ENCODE measurements at places on chromosomes 6 and 20.

DNA sequence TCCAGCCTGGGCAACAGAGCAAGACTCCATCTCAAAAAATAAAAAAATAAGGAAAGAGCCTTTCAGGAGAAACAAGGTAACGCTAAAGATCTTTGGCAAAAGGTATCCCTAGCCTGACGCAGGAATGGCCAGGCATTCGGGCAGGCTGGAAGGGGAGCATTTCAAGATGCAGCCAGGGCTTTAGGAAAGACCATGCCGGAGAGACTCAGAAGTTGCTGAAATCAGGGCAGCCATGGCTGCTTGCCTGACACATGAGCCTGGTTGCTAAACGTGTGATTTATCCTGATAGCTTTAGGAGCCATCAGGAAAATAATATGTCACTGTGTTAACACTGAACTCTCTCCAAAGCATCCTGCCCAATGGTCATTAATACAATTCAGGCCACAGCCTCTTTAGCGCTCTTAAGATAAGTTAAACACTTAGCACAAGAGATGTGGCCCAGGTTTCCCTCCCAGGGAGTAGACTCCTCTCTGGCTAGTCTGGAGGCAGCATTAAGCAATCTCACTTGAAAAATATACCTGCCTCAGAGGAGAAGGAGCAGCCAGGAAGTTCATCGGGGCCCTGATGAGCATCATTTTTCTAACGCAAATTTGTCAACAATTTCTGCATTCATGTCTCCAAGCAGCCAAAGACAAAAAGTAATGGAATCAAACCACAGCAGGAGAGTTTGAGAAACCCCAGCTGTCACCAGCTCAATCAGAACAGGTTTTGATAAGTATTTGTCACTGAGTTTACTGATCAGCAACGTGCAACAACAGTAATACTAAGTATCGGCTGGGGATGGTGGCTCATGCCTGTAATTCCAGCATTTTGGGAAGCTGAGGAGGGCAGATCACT lies 200.0 kb downstream of the ZMYND8 start:
- DNase-seq: no peak

- no peak for DNase-seq
Observed at GRCh38 chr6:54248994-54249393, 59.2 kb upstream of the TINAG start.

- DNase-seq: no peak
Observed at GRCh38 chr6:34276191-34276590, 27.4 kb upstream of the SMIM29 start.

- DNase-seq: no peak
Observed at GRCh38 chr20:34305333-34306230, 2.4 kb upstream of the AHCY start.

DNA sequence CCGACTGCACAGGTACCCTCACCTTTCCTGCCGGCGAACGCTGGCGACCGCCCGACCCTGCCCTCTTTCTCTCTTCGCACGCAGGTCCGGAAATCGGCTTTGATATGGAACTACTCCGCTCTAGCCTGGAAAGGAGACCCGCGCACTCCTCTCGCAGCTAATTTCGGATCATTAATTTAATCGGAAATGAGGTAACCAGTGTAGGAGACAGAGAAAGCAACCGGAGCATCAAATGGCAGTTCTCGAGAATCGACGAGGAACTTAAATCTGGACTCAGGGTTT lies 949 bp upstream of the ATXN1 start:
- no peak for DNase-seq

- no peak for DNase-seq
Observed at GRCh38 chr6:87705070-87705691, 3.1 kb upstream of the AKIRIN2 start.

DNA sequence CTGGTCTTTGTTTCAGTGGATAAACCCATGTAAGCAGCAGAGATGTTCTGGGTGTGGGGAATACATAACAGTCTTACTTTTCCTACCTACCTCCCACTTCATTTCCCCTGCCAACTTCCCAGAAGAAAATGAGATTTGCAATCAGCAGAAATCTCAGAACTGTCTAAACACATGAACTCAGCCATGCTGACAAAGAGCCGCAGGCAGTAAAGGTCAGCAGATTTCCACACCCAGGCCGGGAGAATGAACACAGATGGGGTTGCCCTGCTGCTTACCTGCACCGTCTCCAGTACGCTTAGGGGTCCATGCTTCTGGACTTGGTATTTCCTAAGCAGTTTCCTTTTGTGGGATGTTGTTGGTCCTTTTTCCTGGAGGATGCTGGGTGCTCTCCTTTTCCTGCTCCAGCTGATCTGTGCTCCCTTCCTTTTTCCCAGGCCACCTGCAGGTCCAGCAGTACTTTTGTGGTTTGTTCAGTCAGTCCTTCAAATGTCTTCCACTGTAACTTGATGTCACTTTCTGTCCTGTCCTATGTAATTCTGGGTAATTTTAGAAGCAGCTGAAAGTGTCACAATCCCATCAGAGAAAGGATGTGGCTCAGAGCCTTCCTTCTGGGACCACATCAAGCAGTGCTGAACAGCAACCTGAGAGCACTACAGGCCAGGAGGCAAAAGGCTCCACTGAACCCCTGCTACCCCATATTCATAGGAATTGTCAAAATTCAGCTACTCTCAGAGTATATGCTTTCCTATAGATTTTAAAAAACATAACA lies 129.0 kb downstream of the CEP57L1 start:
- no peak for DNase-seq

GRCh38 chr6:52009466-52010140 lies 77.8 kb downstream of the PKHD1 start:
- DNase-seq: no peak

- DNase-seq: no peak
Observed at GRCh38 chr6:36840432-36841403, 1.5 kb upstream of the CPNE5 start.

DNA sequence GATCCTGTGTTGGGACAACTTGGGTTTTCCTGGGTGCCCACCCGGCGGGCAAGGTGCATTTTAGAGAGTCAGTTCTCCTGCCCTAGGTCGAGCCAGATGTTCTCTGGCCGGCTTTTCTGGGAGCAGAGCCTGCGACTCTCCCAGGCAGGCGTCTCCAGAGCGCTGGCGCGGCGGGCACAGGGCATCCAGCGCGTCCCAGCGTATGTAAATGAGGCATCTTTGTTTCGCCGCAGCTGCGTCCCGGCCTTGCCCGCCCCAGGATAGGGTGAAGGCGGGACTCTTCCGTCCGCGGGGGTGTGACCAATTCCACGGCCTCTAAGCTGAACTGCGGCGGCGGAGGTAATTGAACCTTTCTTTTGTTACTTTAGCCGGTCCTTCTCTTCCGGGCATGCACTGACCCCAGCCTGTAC lies 9.1 kb downstream of the GRIK2 start:
- no peak for DNase-seq

GRCh38 chr6:17505767-17506280 lies 94.3 kb upstream of the FAM8A1 start:
- no peak for DNase-seq

DNA sequence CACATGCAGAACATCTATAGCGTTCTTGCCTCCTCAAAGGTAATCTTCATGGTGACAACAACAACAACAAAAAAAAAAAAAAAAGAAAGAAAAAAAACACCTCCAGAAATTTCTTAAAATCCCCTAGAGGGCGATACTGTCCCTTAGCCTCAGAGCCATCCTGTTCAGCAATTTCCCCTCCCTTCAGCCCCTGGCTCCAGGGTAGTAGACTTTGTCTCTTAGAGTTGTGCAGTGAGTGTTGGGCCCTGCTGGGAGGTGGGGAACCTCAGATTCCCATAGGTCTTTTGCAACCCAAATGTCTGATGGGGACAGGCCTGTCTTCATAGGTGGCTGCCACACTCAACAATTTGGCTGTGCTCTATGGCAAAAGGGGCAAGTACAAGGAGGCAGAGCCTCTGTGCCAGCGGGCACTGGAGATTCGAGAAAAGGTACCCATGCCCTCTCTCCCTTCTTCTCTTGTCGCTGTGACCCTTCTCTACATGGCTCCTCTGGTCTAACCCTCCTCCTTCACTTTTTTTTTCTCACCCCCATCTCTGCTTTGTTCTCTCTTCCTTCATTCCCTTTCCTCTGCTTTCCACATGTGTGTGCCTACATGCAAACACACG lies 6.0 kb upstream of the PTK7 start:
- DNase-seq: no peak

DNA sequence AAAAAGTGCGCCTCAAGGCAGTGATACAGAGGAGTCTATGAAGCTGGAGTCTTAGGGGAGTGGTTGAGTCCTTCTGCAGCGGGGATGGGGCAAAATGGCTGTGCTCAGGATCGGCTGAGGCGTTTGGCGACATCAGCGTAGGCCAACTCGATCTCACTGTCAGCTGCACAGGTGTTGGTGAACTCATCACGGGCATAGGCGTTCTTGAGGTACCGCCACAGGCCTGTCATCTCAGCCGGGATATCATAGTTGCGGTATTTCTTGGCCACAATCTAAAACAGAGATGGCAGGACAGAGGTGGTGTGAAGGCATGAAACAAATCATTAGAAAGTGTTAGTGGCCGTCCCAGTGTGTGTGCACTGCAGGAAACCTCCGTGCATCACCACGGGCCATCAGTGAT lies 112.7 kb downstream of the CLIC5 start:
- no peak for DNase-seq

DNA sequence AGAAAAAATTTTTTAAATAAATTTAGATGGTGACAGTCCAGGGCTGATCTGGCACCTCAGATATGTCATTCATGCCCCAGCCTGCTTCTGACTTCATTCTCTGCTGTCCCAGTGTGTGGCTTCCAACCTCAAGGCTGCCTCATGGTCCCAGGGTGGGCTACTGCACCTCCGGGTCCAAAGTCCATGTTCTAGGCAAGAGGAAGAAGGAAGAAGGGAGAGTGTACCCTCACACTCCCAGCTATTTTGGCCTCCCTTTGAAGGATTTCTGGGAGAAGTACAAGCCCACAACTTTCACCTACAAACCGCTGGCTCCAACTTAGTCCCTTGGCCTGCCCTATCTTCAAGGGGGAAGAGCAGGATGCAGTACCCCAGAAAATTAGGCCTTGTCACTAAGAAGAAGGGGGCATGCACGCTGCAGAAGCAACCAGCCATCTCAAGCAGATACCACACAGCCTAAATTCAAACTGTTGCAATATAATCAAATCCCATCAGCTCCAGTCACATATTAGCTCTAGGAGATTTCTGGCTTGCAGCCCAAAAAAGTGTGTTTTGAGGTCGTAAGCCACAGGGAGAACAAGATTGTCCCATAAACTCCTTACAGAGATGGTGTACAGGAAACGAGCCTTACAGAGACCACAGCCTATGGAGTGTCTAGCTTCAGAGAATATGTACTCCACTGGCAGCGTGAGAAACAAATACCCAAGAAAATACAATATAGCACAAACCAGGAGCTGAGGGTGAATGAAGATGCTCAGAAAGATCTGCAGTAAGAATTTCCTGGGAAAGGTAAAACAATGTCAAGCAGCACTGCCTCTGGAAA lies 906 bp upstream of the BTN3A2 start:
- peak; percentile 19 for DNase-seq

DNA sequence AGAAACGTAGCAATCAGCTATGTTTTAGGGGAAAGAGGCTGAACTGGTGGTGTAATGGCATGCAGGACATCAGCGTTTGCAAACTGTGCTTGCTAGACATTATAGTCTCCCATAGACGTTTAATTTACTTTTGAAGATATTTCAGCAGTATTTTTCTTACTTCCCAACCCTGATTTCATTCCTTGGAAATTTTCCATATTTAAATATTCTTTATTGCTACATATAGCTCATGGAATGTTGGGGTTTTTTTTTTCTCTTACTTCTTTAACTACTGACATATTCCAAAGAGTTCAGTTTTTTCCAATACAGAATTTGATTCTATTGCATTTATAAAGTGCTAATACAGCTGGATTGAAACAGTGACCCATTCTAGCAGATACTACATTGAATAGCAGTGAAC lies 694.4 kb upstream of the CITED2 start:
- DNase-seq: no peak

DNA sequence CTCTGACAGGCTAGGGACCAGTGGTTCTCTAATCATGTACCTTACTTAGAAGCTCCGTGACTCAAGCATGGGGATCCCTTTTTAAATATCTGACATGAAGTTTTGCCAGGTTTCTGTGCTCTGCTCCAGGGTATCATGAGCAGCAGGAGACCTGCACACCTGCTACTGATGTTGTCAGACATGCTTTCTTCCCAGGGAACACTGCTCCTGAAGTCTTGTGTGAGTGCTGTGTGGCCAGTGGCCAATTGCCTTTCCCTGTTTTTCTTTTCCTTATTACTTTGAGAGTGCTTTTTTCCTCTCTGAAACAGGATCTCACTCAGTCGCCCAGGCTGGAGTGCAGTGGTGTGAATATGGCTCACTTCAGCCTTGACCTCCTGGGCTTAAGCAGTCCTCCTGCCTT lies 26.4 kb downstream of the SLX4IP start:
- no peak for DNase-seq

DNA sequence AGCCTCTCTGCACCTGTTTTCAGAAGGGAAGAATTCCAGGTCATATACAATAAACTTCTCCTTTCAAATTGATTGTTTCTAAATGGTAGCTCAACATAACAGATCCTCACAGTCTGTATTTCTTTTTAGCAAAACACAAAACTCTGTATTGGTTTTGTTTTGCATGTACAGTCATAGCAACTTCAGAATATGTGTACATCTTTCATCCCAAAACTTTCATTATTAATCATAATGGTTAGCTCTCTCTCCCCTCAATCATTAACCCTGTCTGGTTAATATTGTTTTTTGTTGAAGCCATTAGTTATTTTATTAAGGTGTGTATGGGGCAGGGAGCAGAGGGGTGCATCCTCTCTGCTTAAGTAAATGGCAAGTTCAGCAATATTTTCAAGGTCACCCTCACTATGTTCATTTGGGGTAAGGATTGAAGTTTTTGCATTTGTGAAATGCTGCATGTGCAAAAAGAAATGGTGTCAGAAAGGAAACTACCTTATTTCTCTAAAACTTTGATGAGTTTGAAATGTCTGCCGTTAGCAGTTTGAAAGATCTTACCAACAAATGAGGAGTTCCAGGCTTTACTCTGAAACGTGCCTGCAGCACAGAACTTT lies 136.8 kb upstream of the BTBD3 start:
- DNase-seq: no peak

DNA sequence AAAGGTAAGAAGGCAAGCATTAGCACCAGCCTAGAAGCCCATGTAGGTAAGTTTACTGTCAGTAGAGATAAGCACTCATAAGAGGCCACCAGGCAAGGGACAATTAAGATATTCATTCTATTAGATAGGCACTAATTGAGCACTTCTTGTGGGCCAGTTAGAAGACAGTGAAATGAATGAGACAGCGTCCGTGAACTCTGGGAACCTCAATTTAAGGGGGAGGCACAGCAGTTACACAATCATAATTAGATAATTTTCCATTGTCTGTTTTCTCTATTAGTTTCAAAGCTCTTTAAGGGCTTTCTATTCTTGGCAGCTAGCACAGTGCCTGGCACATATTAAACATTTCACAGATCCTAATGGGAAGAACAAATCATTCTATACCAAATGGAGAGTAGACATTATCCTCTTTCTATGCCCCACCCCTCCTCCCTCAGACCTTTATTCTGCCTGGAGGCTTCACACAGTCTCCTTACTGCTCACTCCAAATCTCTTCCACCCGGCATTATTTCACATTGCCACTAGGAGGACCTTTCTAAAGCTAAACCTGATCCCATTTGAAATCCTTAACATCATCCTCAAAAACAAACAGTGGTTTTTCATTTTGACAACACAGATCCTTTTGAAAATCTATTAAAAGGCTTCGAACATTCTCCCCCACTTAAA lies 529.6 kb downstream of the ADGRB3 start:
- DNase-seq: no peak
